ENCODE measurements at places on chromosomes 7 and 10.

DNA sequence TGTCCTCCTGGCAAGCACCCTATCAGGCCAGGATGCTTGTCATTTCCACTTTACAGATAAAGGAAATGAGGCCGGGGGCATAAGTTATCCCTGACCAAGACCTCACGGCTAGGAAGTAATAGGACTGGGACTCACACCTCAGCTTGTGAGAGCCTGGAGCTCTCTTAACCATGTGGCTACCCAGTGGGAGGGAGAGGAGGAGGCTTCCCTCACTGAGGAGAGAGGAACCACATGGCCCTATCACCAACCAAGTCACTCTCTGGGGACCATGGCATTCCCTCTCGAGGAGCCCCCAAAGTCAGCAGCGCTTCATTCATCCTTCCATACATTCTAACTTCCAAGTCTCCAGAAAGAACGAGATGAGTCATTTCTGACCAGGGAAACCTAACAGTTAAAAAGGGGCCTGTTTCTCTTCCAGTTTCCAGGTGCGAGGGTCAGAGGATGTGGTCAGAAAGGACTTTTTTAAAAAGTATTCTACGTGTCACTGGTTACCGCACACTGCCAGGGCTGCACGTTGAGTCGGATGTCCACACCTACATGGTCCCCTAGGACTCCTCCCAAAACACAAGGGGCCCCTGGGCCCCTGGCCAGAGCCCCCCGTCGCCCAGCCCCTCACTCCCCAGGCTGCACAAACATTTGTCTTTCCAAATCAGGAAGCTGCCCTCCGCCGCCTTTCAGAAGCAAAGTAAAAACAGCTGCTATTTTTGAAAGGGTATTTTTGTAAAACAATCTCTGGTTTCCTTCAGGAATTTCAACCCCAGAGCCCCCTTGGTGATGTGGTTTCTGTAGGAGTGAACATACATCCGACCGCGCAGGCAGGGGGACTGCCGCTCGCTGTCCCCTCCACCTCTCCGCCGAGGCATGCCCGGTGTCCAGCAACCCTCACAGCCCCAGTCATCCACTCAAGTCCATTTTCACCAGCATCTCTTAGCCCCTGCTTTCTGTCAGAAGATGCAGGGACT lies 128.2 kb upstream of the CHST15 start:
- no peak for DNase-seq

- peak; percentile 87 for DNase-seq
Observed at GRCh38 chr7:99312316-99313203, 13.1 kb upstream of the ARPC1A start.

- DNase-seq, result no peak
Observed at GRCh38 chr7:36972140-36972518, 247.8 kb upstream of the AOAH start.

DNA sequence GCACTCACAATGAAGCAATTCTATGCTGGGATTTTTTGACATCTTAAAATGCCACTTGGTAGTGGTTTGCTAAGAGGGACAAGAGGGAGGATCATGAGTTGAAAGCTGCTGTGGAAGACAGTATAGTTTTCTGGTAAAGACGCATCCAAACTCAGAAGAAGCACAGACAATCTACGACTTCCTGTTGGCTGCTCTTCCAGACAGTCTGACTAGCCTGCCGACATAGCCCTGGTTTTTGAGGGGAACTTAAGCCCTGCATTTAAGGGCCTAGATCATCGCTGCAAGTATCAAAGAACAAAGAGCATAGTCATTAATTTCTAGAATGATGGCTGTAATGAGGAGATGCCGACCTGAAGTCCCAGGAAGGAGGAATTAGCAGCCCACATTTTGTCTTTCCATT lies 99.9 kb upstream of the IKZF1 start:
- DNase-seq, result no peak

DNA sequence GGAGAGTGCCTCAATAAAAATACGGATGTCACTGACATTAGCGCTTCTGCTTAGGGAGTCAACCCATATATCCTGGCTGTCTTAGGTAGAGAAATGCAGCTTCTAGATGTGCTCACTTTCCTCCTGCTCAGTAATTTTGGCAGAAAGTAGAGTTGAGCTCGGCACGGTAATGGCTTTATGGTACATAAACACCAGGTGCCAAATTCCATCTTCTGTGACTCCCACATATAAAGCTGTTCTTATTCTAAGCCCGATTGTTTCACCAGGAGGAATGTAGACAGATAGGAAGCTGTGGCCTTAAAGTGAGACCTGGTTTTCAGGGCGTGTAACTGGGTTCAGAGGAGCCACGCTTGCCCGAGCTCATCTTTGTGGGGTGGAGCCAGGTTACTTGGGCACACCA lies 143.7 kb downstream of the CREB5 start:
- no peak for DNase-seq

DNA sequence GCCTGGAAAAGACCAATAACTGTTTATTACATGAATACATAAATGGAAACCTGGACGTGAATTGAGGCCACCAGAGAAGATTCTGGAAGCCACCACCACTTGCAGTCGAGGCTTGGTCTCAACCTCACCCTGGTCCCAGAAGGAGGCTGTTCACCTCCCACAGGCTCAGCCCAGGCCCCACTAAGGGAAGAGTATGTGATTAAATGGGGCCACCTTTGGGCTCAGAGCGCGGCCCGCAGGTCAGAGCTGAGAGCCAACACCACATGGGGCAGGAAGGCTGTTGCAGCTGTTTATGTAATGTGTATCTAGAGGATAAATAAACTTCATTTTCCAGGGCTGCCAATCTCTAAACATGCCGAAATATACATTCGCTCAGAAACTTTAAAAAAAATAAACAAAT lies 17.6 kb upstream of the FGFR2 start:
- DNase-seq, result no peak

- DNase-seq, result peak; percentile 57
Observed at GRCh38 chr10:13348216-13349017, at the start of gene SEPHS1. SEPHS1 (minus strand) TSS chr10:13348293; CDS start chr10:13344950, 3,343 bp downstream.

DNA sequence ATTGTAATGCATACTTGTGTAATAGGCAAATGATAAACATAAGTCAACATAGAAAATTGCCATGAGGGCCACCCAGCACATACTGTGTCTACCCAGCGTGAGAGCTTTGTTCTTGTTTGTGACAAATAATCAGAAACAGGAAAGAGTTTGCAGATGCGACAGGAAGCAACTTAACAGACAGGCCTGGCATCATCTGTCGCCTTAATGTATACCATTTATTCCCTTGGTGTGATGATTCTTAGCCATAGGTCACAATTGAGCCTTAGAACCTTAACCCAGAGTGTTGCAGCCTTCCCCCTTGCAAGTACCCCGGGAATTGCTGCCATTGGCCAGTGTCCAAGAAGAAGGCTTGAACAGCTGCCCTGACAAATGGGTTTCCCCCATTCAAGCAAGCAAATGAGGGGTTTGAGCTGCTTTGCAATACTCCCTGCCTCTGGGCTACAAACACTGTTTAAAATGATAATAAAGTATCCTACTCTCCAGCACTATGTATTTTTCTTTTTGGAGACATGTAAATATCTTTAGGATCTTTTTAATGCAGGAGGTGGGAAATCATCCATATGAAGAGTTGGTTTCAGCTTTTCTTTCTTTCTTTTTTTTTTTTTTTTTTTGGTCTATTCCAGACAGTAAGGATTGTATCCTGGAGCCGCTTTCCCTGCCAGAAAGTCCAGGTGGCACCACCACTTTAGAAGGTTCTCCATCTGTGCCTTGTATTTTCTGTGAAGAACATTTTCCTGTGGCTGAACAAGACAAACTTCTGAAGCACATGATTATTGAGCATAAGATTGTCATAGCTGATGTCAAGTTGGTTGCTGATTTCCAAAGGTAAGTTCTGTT lies 80.0 kb downstream of the ZNF277 start:
- no peak for DNase-seq

GRCh38 chr7:38229884-38230642 lies 43.4 kb downstream of the TARP start:
- no peak for DNase-seq

DNA sequence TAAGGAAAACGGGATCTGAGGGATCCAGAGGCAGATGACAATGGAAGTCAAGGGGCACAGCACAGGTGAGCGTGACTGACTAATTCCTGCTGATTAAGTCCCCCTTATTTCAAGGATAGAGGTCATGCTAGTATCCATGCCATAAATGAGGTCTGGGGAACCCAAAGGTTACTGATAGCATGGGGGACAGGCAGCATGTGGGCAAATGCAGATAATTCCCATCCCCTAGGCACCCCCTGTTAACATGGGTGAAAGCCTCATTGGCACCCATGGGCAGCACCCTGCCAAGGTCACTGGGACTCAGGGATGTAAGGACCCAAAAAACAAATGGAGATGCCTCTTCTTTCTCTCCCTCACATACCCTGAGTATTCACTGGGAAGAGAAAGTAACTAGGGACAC lies 139.7 kb downstream of the WDR11 start:
- DNase-seq, result no peak

GRCh38 chr10:87771871-87772500 lies 46.0 kb downstream of the ATAD1 start:
- DNase-seq, result peak; percentile 13

GRCh38 chr7:111750228-111750627 lies 187.9 kb upstream of the IMMP2L start:
- DNase-seq, result no peak

DNA sequence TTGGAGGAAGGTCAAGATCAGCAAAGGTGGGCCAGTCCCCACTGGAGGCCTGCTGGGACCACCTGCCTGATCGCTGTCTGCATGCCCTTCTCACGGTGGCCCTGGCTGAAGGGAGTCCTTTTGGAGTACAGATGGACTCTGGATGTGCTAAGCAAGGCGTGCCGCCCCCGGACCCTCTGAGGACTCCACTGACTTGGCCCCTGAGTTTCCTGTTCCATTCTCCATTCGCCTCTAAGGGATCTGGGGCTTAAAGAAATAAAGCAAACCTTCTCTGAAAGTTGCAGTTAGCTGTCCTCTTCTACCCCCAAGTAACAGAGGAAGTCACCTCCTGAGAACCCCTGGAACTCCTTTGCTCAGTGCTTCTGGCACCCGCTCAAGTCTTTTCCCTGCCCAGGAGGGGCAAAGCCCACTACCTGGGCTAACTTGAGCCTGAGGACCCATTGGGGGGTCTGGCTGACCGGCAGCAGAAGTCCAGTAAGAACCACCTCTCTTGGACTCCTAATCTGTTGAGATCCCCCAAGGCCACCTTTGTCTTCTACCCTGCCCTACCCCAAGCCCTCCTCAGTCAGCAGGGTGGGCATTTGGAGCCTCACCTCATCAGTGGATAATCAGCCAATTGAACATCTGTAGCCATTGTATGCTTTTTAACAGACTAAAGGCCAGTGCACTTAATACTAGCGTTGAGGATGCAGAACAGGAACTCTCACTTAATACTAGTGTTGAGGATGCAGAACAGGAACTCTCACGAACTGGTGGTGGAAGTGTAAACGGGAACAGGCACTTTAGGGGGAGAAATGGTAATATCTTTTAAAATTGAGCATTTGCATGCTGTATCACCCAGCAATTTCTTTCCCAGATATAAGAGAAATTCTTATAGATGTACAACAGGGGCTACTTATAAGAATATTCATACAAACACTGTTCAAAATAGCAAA lies 2.2 kb downstream of the TBATA start:
- no peak for DNase-seq

DNA sequence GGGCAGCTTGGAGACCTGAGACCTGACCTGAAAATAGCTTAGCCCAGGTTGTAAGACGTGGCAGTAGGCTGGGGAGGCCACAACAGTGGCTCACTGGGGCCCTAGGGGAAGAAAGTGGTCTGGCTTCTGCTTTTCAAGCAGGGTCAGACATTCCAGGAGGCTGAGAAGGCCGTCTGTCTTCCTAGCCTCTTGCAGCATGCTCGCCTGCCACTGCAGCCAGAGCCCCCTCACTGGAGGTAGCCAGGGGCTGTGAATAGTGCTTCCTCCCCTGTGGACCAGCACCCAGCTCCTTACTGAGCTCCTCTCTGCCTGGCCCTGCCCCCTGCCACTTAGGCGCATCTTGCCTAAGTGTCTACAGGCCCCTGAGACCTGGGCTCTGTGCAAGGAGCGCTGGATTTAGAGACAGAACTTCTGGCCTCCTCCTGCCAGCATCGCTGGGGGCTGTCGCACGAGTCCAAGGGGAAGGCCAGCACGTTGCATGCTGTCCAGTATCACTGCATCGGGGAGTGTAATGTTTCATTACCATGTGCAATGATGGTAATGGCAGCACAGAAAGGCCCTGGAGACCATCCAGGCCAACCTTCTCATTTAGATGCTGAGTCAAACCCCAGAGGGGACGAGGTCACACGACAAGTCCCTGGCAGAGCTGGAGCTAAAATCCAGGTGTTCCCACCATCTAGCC lies 12.7 kb downstream of the ZMIZ1 start:
- no peak for DNase-seq

- no peak for DNase-seq
Observed at GRCh38 chr7:129828989-129829736, 123.6 kb downstream of the UBE2H start.

DNA sequence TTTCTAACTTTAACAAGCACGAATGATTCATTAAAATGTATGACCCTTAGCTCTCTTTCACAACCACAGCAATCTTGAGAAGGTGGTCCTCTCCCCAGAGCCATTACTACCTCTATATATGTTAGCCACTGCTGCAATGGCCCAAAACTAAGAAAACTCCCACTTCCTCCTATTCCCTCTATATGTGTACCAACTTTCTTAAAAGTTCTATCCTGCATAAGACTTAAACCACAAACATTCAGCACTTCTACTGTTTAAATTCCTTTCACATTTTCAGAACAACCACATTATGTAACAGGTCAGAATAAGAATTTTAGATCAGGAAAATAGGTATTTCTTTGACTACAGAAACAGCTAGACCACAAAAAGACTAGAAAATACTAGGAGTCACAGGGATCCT lies 36.2 kb downstream of the WASL start:
- no peak for DNase-seq

- peak; percentile 81 for DNase-seq
Observed at GRCh38 chr7:107694386-107694785, 33.8 kb downstream of the SLC26A4 start.

DNA sequence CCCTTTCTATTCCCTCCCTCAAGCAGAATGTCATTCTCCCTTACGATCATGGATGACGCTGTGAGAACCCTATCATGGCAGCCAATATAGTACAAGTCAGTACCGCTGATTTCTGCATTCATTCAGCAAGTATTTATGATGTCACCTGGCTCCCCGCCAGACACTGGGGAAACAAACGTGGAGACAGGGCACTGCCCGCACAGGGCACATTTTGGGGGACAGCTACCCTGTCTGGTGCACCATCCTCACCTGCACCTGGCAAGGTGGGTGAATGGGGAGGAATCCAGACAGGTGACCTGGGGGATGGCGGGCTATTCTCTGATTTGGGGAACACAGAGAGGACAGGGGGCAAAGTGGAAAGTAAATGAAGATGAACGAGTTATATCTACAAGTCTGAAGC lies 28.4 kb downstream of the MKI67 start:
- no peak for DNase-seq

- DNase-seq, result no peak
Observed at GRCh38 chr7:154338701-154339506, 286.7 kb downstream of the DPP6 start.

GRCh38 chr7:6475433-6476186 lies 27.9 kb upstream of the DAGLB start:
- no peak for DNase-seq

- no peak for DNase-seq
Observed at GRCh38 chr7:50293509-50294179, 10.9 kb upstream of the IKZF1 start.
